DMS53 (cell line): ENCODE measurements at places on chromosomes 2 and 18.
A peak's percentile ranks its signal among the peaks of the same experiment; 100 is the strongest.

GRCh38 chr2:221924576-221924975 lies 352.5 kb upstream of the EPHA4 start:
- DNase-seq: no peak

- DNase-seq: peak; percentile 99
Observed at GRCh38 chr18:74064510-74064909, 83.1 kb downstream of the FBXO15 start.

DNA sequence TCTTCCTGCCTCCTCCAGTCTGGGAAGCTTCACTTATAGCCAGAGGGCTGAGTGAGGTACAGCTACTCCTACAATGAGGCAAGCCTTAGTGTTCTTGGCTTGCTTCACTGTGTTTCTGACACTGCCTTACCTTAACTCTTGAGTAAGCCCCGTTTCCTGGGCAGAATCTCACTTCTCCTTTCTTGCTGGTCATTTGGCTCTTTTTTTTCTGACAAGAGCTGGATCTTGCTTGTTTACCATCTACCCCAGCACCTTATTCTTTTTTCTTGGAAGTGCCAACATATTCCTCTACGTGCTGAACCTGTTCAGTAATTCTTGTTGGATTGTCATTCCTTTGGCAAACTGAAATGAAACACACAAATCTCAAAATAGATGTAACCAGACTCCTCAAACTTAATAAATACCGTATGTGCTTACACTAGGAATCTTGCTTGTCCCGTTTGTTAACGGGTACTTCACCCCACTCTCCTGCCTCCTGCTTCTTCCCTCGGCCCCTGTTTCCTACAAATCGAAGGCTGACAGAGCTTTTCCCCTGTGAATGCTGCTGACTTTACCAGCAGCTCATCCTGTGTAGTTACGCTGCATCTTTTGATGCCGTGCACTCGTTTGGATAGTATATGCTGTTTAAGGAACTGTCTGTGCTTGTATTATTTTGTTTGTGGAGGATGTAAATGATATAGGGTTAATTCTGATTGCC lies 132.2 kb downstream of the FMNL2 start:
- no peak for DNase-seq

DNA sequence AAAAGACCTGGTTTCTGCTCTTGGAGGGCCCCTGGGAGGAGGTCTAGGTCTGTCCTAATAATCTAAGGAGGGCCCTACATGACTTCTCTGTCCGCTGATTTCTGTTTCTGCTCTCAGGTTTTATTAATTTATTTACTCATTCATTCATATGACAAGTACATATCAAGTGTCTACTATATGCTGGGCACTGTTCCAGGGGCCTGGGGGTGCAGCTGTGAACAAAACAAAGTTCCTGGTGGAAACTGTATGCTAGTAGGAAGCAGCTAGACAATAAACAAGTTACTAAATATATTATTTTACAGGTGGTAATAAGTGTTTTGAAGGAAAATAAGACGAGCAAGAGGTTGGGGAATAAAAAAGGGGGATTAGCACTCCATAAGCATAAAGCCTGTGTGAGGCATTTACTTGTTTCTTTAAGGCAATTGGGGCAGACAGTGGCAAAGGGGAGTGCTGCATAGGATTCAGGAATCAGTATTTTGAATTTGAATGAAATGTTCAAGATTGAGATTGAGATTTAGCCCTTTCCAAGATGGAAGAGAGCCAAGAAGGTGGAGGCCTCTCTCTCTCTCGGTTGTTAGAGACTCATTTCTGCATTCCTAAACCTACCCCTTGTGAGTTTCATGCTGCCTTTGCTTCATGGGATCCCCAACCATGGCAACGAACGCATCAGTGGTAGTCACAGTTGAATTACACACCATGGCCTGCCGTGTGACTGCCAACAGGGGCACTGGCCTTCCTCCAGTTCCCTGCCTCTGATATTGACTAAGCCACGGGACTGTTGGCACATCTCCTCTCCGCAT lies 28.3 kb downstream of the DRC1 start:
- DNase-seq: peak; percentile 69

- DNase-seq: no peak
Observed at GRCh38 chr2:112706170-112706664, 14.6 kb upstream of the NT5DC4 start.

DNA sequence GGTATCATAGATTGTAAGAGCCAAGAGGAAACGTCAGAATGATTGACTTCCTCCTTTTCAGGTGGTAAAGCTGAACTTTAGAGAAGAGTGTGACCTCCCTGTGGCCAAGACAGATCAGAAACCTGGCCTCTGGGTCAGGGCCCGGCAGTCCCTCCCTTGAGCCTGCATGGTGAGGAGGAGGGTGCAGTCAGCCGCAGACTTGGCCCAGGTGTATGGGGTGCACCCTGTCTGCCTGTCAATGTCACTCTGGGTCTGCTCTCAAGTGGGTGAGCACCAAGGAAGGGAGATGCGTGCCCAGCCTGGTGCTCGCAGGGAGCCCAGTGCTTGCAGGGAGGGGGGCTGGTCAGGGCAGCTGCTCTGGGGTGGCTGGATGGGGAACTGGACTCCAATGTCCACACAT lies 134.4 kb upstream of the SNTG2 start:
- no peak for DNase-seq

- no peak for DNase-seq
Observed at GRCh38 chr18:2495381-2495780, 75.9 kb downstream of the METTL4 start.

GRCh38 chr2:150909090-150909489 lies 352.6 kb downstream of the RBM43 start:
- no peak for DNase-seq
